IgD-negative memory B cell (primary cell): ENCODE measurements at places on chromosomes 4 and X. TPM values are rescaled to one million over a fixed set of nuclear protein-coding genes. Genes with fewer than 3 reads are reported as not detected.

The TNMD gene
- not detected for polyA plus RNA-seq

The ZNF185 gene
- polyA plus RNA-seq = 2.0 TPM

The PRSS12 gene
- not detected for polyA plus RNA-seq

The KCND1 gene
- 0.13 TPM for polyA plus RNA-seq

The NXF2B gene
- polyA plus RNA-seq = not detected

The YY2 gene
- 0.43 TPM for polyA plus RNA-seq

The SMS gene
- polyA plus RNA-seq = 53.0 TPM

The SERTM2 gene
- not detected for polyA plus RNA-seq

The CITED1 gene
- not detected for polyA plus RNA-seq

The CXorf65 gene
- 1.5 TPM for polyA plus RNA-seq

The SPANXN3 gene
- polyA plus RNA-seq = not detected

The CSTF2 gene
- polyA plus RNA-seq = 14.0 TPM

The YIPF7 gene
- polyA plus RNA-seq = not detected

The IL2RG gene
- polyA plus RNA-seq = 754 TPM

The TRPC3 gene
- not detected for polyA plus RNA-seq

The FGFR3 gene
- 0.45 TPM for polyA plus RNA-seq

The RHOH gene
- polyA plus RNA-seq = 255 TPM

The CLCN3 gene
- 8.1 TPM for polyA plus RNA-seq

The MGARP gene
- polyA plus RNA-seq = 0.19 TPM

The FMR1NB gene
- not detected for polyA plus RNA-seq

The CYSLTR1 gene
- 63.8 TPM for polyA plus RNA-seq

The MXRA5 gene
- polyA plus RNA-seq = not detected

The GAGE12H gene
- not detected for polyA plus RNA-seq

The UCP1 gene
- polyA plus RNA-seq = not detected

The FRG2 gene
- polyA plus RNA-seq = not detected
